ENCODE measurements at places on chromosomes 2 and 18.

GRCh38 chr2:130824492-130825061, 12.1 kb upstream of the ARHGEF4 start:
- no peak for DNase-seq

DNA sequence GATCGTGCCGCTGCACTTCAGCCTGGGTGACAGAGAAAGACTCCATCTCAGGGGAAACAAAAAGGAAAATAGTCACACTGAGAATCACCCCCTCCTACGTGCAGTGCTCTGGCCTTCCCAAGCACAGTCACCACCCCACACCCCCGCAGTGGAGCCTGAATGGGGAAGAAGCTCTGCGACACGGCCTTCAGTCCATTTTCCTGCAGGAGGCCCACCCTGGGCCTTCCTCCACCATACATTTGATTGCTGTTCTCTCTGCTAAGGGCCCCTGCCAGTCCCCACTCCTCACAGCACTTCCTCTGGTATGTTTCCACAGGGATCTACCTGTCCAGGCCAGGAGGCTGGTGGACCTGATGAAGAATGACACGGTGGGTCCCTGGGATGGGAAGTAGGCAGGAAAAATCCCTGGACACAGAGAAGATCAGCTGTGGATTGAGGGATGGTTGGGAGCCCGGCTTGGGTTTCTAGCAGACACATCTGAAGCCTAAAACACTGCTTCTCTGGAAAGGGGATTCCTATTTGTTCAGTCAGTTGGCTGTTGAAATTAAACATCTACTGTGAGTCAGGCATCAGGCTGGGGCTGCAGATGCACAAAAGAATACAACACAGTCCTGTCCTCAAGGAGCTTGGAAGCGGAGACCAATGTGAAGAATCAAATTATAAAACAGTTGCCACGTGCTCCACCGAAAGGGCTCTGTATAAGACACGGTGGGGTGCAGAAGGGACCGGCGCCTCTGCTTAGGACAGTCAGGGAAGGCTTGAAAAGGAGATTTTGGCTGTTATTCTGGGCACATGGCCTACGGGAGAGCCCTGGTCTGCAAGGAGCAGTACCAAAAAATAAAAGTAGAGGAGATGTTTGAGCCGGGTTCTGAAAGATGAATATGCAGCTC, 82.2 kb downstream of the PLB1 start:
- DNase-seq: no peak

GRCh38 chr2:69798290-69798908, 31.1 kb upstream of the GMCL1 start:
- peak; percentile 36 for DNase-seq

DNA sequence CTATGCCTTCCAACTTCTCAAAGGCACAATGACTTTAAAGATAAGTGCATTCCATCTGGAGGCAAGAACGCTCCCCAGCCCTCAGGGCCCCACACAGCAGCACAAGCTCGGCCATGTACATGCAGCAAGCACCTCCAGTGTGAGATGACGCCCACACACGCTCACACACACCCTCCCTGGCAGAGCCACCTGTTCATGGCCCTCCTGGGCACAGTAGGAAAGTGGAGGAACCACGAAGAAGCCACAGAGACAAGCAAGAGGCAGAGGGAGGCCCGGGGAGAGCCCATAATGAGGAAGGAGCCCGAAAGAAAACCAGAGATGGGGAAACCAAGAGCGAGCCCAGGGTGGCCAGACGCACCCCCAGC, 21.7 kb downstream of the BIN1 start:
- DNase-seq: no peak

DNA sequence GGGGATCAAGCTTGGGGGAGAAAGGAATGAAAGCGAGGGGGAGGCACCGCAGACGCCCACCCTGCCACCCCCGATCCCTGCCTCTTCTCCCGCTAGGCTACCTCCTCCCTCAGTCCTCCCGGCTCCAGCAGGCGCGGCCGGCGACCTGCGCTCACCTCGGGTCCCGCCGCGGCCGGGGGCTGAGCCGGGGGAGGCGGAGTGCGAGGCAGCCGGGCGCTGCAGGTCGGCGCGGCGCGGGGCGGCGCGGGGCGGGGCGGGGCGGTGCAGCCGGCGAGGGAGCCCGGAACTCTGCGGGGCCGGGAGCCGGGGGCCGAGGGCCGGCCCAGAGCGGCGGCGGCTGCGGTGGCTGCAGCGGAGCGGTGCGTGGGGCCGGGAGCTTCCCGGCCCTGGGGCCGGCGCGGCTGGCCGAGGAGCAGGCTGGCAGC, 477 bp downstream of the ACVR1 start:
- DNase-seq: peak; percentile 51

- no peak for DNase-seq
These were observed 229.5 kb upstream of the MEX3C start for GRCh38 chr18:51426996-51427395.

Data from HCEC 1CT (cell line).